Fibroblast of villous mesenchyme (primary cell): ENCODE measurements at places on chromosomes 1 and 21. TPM values are rescaled to one million over a fixed set of nuclear protein-coding genes. Genes with fewer than 3 reads are reported as not detected.

OR2AK2 gene
- total RNA-seq, result under 0.01 TPM in 1 of 2 replicates, not detected in the other

C4BPB gene
- 0.32 TPM in 1 of 2 replicates, not detected in the other for total RNA-seq

CRYZ gene
- 30.6 and 41.0 TPM in 2 replicates for total RNA-seq

CENPF gene
- 19.3 and 30.7 TPM in 2 replicates for total RNA-seq

ZNF683 gene
- total RNA-seq, result not detected in 2 replicates

OR2L2 gene
- total RNA-seq, result under 0.01 TPM in 1 of 2 replicates, not detected in the other

KCNAB2 gene
- total RNA-seq, result 2.6 and 3.5 TPM in 2 replicates

B4GALT3 gene
- 17.1 and 22.5 TPM in 2 replicates for total RNA-seq

UMODL1 gene
- under 0.01 TPM in 1 of 2 replicates, not detected in the other for total RNA-seq

CELA2A gene
- total RNA-seq, result not detected in 2 replicates

CLIC6 gene
- under 0.01 TPM in 2 replicates for total RNA-seq
